ENCODE measurements at places on chromosomes 4 and X. TPM values are rescaled to one million over a fixed set of nuclear protein-coding genes. Genes with fewer than 3 reads are reported as not detected.

DNA sequence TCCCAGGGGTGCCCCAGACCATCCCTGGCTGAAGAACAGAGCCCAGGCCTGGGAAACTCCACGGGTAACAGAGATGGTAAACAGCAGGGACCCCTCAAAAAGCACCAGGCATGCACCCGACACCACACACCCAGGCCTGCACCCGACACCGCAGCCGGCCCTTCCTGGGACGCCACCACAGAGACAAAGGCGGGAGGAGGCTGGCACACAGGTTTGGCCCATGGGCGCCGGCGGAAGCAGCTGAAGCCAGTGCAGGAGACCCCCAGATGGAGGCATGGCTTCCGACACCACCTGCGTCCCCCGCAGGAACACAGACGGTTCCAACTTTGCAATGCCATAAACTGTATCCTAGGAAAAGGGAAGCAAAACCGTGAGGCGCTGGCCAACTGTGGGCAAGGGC lies 22.3 kb downstream of the CTBP1 start:
- DNase-seq, result no peak

GRCh38 chr4:48270951-48271473 lies 1.4 kb upstream of the TEC start:
- no peak for DNase-seq

DNA sequence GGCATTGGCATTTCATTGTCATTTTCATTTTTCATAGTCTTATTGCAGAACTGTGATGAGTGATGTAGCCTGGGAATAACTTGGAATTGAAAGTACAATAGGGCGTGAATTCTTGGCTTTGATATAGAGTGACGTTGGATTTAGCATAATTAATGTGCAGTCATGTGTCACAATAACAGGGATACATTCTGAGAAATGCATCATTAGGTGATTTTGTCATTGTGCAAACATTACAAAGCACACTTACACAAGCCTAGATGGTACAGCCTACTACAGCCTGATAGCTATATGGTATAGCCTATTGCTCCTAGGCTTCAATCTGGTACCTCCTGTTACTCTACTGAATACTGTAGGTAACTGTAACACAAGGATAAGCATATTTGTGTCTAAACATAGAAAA lies 300.8 kb downstream of the DTHD1 start:
- no peak for DNase-seq

DNA sequence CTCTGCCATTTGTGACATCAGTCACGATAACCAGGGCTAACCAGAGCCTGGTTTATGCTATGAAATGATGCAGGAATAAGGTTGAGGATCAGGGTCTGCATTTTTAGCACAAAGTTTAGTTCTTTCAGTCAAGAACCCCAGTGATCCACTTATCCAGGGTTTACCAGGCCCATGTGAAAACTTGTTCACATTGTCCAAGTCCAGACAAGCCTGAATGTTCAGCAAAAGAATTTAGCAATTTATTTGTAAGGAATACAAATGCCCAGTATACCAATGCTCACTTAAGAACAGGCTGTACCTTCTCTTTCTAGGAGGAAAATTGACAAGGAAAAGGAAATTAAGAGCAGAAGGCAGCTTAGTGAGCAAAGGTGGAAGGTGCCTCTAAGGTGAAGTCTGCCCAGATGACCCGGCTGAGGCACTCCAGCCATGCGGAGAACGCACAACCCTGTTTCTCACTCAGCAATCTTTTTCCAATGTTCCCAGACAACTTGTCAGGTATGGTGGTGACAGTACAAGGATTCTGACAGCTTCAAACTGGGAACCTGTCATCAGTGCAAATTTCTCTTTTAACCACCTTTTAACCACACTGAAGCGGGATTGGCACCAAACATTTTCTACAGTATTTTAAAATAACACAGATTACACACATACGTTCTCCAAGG lies 54.0 kb downstream of the TBC1D9 start:
- peak; percentile 32 for DNase-seq

- no peak for DNase-seq
Observed at GRCh38 chr4:83113429-83113786, 1.1 kb downstream of the PLAC8 start.

DNA sequence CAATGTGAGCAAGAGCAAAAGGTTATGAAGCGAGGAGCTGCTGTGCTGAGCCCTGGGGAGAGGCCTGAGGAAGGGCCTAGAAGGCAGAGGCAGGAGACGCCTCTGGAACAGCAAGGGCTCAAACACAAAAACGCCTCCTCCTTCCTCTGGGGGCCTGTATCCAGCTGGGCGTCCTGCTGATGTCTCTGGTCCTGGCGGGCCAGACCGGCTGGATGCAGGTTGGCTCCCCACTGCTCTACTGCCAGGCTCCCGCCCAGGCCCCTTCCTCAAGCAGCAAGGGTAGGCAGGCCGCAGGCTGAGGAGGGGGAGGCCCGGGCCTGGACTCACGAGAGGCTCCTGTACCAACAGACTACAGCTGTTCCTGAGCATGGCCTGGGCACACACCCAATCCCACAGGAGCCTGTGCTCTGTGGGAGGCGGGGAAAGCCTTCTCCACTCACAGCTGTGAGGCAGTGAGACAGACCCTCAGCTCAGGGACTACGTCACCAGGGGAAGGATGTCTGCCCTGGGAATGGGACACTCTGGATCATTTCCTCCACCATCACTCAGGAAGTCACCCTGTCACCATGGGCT lies 2.3 kb downstream of the HAUS7 start:
- no peak for DNase-seq

- peak; percentile 50 for DNase-seq
Observed at GRCh38 chr4:74675673-74676279, 118.5 kb downstream of the BTC start.

DNA sequence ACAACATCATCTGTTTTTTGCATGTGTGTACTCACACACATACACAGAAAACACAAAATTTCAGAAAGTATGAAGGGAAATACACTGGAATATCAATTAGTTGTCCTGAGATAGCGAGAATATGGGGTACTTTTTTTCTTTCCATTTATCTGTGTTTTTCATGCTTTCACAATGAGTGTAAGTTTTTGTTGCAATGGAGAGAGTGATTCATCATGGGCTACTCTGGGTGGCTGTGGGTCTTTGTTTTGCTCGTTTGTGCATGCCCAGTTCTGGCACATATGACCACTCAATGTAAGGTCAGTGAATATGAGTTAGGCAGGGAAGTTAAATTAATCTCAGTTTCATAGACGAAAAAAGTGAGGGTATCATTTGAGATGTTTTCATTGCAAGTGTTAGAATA lies 26.9 kb downstream of the XK start:
- DNase-seq, result no peak

DNA sequence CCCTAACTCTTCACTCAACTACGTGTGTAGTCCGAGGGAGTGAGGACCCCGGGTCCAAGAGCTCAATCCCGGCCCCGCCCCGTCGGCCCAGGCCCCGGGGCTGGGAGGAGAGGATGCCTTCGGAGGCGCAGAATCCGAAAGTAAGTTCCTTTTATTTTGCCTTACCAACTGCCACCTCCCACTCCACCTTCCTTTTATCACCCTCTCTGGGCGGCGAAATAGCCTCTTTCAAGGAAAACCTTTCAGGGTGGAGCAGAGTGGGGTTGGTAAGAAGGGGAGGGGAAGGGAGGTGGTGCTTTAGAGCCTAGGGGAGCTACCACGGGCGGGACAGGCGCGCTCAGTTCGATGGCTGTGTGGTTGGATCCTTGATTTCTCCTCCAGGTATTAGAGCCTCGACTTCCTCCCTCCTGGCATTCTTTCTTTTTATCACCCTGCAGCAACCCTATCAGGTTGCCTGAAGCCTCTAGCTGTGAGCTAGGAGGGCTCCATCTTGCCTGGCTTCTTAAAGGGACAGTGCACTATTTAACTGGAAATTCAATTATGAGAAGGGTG lies 191.2 kb downstream of the RRAGB start:
- DNase-seq, result peak; percentile 16

DNA sequence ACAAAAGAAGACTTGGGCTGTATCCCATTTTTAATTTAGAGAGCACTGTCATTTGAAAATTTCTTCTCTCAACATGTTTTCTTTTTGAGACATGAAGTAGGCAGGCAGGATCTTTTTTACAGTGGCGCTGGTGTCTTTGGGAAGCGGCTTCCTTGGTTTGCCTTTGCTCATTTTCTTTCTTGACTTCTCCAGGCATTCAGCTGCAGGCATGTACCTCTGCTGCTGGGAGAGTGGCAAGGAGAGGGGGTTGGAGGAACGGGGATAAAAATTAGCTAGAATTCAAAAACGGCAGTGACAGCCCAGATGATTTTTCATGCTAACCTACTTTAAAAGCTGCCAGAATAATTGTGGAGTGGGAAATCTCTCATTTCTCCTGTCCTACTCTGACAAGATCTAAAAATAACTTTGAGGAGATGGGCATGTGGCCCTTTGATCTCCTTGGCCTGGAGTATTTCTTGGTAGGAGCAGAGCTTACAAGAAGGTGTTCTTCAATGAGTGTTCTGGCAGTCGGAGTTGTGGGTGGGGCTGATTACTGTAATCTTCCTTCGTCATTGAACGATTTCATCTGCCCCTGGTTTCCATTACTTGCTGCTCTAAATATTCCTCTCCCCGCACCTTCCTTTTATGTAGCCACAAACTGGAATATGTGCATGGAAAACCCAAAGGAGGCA lies 54.8 kb downstream of the TBL1X start:
- peak; percentile 50 for DNase-seq

DNA sequence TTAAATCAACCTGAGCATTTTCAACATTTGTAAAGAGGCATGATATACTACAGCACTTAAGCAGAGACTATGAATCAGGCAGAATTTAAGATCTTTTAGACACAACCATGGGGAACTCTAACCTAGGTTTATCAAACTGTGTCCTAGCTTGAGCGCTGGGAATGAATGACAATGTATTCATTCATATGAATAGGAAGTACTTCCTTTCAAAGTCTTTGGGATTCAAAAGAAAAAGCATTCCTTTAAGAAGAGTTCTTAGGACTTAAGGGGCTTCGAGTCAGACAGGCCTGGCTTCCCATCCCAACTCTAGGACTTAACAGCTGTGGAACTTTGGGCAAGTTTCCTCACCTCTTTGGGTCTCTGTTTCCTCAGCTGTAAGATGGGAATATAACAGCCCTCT lies 104.6 kb downstream of the ANAPC4 start:
- no peak for DNase-seq

GRCh38 chr4:15832523-15833451 lies 54.7 kb downstream of the CD38 start:
- no peak for DNase-seq

GRCh38 chrX:129606918-129607317 lies 47.8 kb downstream of the APLN start:
- peak; percentile 82 for DNase-seq

- DNase-seq, result no peak
Observed at GRCh38 chr4:184282895-184283654, 65.4 kb upstream of the ENPP6 start.

- DNase-seq, result no peak
Observed at GRCh38 chr4:84691170-84691691, 108.3 kb downstream of the CDS1 start.

DNA sequence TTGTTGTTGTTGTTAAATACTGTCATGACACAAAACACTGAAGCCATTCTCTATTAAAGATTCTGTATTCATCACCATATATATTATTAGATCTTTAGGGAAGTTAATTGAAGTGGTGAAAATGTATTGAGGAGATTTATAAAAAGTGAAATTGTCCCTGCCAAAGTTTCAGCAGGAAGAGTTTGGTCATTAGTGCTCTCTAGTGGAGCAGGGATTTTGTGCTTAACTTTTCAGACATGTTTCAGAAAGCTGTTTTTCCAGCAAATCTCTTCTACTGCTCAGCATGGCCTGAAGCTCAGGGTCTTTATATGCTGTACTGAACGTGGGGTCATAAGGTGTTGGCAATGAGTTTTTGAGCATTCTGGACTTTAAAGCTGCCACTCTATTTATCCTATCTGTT lies 36.7 kb upstream of the CXXC4 start:
- peak; percentile 28 for DNase-seq

DNA sequence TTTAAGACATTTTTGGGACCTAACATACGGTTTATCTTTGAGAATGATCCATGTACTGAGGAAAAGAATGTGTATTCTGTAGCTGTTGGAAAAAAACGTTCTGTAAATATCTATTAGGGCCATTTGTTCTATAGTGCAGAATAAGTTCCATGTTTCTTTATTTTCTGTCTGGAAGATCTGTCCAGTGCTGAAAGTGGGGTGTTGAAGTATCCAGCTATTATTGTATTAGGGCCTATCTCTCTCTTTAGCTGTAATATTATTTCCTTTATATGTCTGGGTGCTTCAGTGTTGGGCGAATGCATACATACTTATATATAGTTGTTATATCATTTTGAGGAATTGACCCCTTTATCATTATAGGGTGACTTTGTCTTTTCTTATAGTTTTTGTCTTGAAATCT lies 24.7 kb downstream of the MAGEC1 start:
- no peak for DNase-seq

DNA sequence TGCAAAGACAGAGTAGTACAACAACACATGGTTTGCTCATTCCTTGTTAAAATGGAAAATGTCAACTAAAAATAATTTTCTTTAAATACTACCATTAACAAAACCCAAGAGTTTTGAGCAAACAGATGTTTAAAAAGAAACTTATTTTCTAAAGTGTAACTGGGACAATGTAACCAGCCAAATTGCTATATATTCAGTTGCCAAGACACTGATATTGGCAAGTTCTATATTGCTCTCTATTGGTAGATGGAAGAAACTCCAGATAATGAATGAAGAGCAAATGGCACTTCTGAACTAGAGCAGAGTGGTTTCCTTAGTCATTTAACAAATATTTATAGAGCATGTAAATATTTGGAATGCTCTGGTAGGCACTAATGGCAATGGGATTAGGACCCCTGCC lies 966.2 kb downstream of the RPA4 start:
- peak; percentile 0 for DNase-seq

- DNase-seq, result peak; percentile 7
Observed at GRCh38 chr4:134935320-134935719, 733.7 kb upstream of the PABPC4L start.

DNA sequence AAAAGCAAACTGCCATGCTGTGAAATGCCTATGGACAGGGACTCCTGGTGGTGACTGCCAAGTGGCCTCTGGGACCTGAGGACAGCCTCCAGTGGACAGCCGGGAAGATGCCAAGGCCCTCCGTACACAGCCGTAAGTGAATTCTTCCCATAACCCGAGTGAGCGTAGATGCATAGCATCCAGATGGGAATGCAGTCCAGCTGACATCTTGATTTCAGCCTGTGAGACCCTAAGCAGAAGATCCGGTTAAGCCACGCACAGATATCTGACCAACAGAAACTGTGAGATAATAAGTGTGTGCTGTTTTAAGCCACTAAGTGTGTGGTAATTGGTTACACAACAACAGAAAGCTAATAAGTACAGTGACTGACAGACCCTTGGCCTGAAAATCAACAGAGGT lies 55.9 kb downstream of the TMEM156 start:
- no peak for DNase-seq

- DNase-seq, result no peak
Observed at GRCh38 chr4:110165382-110166286, 32.8 kb downstream of the ELOVL6 start.

GRCh38 chrX:47229427-47229826 lies 3.4 kb upstream of the USP11 start:
- DNase-seq, result no peak

DNA sequence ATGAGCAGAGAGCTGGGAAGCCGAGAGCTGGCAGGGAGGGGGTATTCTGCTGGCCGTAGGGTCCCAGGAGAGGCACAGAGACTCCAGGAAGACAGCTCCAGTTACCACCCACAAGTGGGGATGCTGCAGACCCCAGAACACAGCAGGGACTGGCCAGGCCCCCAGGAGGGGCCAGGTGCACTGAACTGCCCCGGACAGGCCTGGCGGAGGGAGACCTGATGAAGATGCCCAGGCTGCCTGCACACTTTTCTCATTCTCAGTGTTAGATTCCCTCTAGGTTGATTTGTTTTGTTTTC lies 110.8 kb downstream of the CPZ start:
- DNase-seq, result no peak

Gene NHS
- 3.5 TPM for total RNA-seq

Gene TRIML2
- total RNA-seq, result not detected

Gene ETDA
- total RNA-seq, result not detected

Gene SOX3
- total RNA-seq, result not detected

Data from tongue (tissue), 3 donors.